Activated CD4-positive, CD25-positive, alpha-beta regulatory T cell treated with anti-CD3 and anti-CD28 coated beads, Interleukin-2, amount 50 U/mL, for 16 hours (primary cell): ENCODE measurements at places on chromosomes 13 and 19.

DNA sequence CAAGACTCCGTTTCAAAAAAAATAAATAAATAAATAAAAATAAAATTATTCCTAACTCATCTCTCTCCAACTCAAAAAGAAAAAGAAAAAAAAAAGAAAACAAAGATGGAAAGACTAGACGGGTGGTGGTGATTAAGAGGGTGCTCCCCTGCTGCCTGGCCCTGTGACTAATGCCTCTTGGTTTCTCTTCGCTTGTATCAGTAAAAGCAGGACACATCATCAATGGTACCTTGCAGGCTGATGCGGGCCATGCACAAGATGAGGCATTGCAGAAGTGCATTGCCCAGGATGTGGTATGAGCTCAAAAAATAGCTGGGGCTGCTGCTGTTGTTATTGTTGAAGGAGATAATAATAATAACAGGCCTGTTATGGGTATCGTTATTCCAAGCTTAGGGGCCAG is 14.6 kb downstream of the ACER1 start:
- DNase-seq = no peak

- no peak for DNase-seq
Measured at GRCh38 chr19:46862503-46862834, 1.7 kb downstream of the ARHGAP35 start.

- no peak for DNase-seq
Measured at GRCh38 chr13:51348069-51348967, 8.8 kb downstream of the SERPINE3 start.

- no peak for DNase-seq
Measured at GRCh38 chr13:94369972-94370436, 109.5 kb downstream of the DCT start.

GRCh38 chr13:26502826-26503225 is 54.7 kb upstream of the WASF3 start:
- DNase-seq = no peak

- DNase-seq = no peak
Measured at GRCh38 chr13:90320664-90321063, 1026.8 kb upstream of the MIR17HG start.

DNA sequence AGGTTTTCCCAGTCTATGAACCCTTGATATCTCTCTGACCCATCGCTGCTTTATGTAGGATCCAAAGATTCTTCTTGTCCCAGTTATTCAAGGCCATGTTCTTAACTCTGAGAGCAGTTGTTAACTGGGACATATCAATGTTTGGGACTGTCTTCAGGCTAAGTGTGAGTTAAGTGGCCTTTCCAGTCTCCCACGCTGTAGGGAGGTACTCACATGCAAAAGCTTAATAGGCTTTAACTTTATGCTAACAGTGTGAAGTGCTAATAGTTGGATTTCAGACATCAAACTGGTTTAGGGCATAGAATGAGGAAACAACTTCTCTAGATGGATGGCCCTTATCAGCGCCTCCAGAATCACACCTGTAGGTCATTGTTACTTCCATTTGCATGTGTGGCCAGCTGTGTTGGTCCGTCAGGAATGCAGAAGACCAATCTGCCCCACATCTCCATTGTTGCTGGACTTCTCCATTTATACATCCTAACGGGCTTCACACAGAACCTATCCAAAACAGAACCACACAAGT is 104.7 kb upstream of the MBNL2 start:
- DNase-seq = no peak

GRCh38 chr13:24763596-24764275 is at the start of gene RNF17:
TSS of gene RNF17 (plus strand) at chr13:24764169. CDS start at chr13:24764204, 35 bp downstream.
- no peak for DNase-seq

- no peak for DNase-seq
Measured at GRCh38 chr13:95262837-95263384, 38.3 kb downstream of the ABCC4 start.

- DNase-seq = no peak
Measured at GRCh38 chr19:31110336-31110735, 238.9 kb downstream of the TSHZ3 start.

DNA sequence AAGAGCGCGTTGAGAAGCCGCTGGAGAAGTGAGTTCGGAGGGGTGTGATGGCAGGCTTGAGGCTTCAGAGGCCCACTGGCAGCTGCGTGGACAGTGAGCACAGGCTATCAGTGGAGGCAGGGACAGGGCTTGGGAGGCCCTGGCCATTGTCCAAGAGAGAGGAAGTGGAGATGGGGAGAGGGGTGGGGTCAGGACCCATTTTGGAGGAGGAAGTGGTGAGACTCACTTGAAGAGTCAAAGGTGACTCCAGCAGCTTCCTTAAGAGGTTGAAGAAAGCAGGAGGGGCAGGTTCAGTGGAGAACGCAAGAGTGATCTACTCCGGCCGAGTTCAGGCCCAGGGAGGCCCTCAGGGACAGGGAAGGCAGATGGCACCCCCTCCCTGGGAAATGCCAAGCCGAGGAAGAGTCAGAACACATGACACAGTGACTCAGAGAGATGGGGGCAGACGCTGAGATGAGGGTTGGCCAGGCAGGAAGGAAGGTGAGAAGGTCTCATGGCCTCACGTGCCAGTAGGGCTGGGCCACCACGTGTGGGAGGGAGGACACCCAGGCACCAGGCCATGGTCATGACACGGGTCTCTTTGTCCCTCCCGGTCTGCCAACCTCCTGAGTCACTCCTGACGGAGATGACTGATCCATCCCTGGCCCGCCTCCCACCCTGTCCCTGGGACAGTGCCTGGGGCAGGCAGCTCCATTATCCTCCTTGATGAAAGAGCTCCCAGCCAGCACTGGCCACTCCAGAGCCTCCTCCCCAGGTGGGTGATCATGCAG is 10.1 kb upstream of the CD22 start:
- DNase-seq = no peak

DNA sequence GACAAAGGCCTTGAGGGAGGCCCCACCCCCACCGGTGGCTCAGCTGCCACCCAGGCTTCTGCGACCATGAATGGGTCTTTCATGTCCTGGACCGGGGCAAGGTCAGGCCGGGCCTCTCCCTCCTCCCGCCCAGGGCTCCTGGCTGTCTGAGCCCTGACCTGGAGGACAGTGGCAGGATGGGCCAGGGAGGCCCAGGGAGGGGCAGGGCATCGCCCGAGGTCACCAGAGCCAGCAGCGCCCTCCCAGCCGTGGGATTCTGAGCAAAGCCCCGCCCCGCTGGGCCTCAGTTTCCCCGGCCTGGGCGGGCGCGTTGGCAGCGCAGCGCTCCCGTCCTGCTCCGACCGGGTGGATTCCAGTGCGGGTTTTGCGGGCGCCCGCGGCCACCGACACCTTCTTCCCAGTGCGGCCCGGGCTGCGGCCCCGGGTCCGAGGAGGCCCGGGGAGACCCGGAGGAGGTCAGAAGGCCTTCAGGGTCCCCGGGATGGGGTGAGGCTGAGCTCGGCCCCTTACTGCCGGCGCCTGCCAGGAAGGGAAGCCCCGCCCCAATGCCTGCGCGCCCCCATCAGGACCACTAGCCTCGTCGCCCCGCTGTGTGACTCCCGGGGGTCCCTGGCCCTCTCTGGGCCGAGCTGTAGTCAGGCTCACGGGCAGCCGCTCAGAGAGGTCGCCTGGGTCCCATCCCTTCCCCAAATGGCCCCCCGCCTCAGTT is 24.6 kb upstream of the SEMA6B start:
- no peak for DNase-seq

GRCh38 chr13:20001366-20002190 is 43.1 kb downstream of the ZMYM2 start:
- DNase-seq = no peak

DNA sequence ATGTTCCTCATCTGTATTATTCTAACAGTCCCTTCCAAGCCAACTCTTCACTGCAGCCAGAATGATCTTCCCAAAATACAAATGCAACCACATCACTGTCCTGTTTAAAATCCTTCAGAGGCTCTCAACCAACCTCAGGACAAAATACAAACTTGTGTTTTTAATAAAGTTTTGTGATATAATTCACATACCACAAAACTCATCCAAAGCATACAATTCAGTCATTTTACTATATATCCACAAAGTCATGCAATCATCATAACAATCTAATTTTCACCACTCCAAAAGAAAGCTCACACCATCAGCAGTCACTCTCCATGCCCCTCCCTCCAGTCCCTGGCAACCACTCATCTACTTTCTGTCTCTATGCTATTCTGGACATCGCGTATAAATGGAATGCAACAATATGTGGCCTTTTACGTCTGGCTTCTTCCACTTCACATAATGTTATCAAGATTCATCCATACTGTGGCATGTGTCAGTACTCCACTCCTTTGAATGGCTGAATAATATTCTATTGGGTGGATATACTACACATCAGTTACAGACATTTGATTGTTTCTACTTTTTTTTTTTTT is 81.7 kb upstream of the DOCK9 start:
- no peak for DNase-seq

DNA sequence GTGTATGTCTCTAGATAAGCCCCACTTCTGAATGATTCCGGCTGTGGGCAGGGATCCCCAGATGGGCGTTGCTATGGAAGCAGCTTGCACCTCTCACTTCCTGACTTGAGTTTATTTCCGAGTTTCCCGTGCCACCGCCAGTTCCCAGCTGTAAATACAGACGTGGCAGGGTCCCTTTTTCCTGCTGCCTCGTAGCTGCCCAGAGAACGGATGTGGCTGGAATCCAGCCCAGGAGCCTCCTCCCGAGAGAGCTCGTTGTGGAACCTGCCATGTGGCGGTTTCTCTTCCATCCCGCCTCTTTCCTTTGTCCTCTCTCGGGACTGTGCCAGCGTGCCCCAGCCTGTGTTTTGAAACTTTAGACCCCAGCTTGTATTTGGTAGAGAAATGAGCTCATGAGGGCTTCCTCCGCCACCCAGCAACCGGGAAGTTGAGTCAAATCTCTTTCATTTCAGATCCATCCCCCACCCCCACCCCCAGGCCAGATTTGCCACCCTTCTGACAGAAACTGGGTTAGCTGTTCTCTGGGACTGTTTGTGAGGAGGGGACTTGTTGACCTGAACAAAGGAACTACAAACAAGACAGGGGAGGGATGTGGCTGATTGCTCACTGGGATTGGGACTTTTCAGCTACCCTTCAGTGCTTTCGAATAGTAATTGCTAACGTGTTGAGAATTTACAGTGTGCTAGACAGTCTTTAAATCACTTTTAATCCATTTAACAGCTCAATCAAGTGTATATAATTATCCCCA is 96.6 kb downstream of the SIPA1L3 start:
- no peak for DNase-seq
